COR-L47 (cell line): ENCODE measurements at places on chromosomes 12 and 14.
A peak's percentile ranks its signal among the peaks of the same experiment; 100 is the strongest.

GRCh38 chr12:106064721-106065021, 74.1 kb downstream of the NUAK1 start:
- no peak for DNase-seq

- no peak for DNase-seq
These were observed 49.6 kb upstream of the RASSF3 start for GRCh38 chr12:64560396-64561301.

DNA sequence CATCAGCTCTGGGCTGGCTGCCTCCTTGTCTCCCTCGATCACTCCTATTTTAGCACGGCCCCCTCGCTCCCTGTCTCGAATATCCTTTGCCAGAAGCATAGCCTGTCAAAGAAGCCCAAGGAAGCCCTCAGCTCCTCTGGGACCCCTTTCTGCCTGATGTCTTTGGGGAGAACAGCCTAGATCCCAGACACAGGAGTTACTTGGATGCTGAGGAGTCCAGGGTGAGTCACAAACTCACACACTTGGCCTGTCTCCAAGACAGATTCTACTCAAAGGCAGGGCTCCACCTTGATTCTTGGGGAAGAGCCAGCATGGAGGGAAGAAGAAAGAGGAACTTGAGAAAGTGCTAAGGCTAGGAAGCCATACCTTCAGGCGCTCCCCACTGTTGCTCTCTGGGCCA, 8.1 kb downstream of the AVIL start:
- DNase-seq = no peak

- DNase-seq = no peak
These were observed 1.1 kb upstream of the HDAC7 start for GRCh38 chr12:47820631-47821345.

- DNase-seq = no peak
These were observed 122.4 kb downstream of the ANO6 start for GRCh38 chr12:45338272-45338671.

GRCh38 chr12:10716277-10716676, 6.8 kb downstream of the YBX3 start:
- no peak for DNase-seq

- no peak for DNase-seq
These were observed 22.4 kb downstream of the LACRT start for GRCh38 chr12:54612225-54612750.

- DNase-seq = no peak
These were observed 44.5 kb downstream of the PSMA6 start for GRCh38 chr14:35336494-35337268.

DNA sequence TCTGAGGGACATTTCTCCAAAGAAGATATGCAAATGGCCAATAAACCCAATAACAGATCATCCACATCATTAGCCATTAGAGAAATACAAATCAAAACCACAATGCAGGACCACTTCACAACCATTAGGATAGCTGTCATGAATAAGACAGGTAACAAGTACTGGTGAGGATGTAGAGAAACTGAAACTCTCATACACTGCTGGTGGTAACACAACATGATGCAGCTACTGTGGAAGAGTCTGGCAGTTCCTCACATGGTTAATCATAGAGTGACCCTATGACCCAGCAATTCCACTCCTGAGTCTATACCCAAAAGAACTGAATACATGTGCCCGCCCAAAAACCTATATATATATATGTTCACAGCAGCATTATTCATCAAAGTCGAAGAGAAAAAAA, 39.0 kb downstream of the TTC9 start:
- DNase-seq = no peak

DNA sequence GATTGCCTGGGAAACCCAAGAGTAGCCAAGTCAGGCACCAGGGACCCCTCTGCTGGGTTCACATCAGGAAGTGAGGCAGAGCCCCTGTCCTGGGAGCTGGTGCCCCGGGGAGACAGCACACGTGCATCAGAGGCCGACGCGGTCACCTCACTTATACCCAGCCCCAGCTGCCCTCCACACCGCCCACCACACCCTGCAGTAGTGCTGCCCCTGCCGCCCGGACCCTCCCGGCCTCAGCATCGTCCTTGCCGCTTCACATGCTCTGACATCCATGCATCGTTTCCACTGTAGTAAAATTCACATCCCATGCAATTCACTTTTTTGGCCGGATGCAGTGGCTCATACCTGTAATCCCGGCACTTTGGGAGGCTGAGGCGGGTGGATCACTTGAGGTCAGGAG, 14.0 kb downstream of the MMP17 start:
- DNase-seq = no peak

- no peak for DNase-seq
These were observed 6.9 kb downstream of the SHMT2 start for GRCh38 chr12:57236201-57236924.

- no peak for DNase-seq
These were observed 95.9 kb downstream of the WNK1 start for GRCh38 chr12:848173-848865.

DNA sequence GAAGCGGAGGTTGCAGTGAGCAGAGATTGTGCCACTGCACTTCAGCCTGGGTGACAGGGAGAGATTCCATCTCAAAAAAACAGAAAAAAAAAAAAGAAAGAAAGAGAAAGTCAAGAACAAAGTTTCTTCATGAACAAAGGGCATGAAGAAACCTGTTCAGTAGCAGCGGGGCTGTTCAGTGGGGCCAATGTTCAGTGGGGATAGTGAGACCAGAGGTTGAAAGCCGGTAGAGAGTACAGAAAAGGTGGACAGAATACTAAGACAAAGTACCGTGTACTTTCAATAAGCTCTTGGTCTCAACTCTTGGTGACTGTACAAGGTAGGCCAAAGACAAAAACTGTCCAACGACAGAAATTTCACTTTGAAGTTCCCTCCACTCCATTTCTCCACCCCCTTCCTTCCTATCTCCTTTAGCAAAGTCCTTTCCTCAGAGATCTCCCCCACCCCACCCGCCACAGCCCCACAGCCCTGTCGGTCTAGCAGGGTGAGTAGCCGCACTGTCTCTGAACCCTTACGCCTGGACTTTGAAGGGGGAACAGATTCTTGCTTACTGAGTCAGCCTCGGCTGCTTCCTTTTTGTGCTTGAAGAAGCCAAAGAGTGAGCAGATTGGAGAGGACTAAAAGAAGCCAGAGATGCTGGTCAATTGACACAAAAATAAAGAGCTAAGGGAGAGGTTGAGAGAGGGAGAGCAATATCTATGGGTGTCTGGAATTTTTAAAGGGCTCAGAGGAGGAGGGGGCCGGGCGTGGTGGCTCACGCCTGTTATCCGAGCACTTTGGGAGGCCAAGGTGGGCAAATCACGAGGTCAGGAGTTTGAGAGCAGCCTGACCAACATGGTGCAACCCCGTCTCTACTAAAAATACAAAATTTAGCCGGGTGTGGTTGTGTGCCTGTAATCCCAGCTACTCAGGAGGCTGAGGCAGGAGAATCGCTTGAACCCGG, 44.2 kb upstream of the FOS start:
- DNase-seq = no peak

DNA sequence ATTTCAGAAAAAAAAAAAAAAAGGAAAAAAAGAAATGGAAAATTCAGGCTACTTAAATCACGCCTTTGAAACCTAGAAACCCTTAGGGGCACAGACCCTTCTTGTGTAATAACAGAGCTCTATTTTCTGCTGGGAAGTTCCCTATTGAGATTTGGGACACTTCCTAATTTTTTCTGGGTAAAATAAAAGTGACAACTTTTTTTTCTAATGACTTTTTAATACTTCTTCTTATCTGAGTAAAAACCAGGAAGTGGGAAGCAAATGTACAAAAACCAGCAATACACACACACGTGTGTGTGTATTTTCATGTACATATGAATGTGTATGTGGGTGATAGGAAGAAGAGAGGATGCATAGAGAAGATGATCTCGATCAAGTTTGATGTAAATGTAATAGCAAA, 35.8 kb downstream of the ETV6 start:
- no peak for DNase-seq

GRCh38 chr14:79972230-79972629, 239.1 kb downstream of the DIO2 start:
- no peak for DNase-seq

GRCh38 chr14:30621354-30621939, 672 bp upstream of the SCFD1 start:
- DNase-seq = peak; percentile 2

GRCh38 chr12:97112136-97112535, 205.1 kb downstream of the NEDD1 start:
- no peak for DNase-seq

DNA sequence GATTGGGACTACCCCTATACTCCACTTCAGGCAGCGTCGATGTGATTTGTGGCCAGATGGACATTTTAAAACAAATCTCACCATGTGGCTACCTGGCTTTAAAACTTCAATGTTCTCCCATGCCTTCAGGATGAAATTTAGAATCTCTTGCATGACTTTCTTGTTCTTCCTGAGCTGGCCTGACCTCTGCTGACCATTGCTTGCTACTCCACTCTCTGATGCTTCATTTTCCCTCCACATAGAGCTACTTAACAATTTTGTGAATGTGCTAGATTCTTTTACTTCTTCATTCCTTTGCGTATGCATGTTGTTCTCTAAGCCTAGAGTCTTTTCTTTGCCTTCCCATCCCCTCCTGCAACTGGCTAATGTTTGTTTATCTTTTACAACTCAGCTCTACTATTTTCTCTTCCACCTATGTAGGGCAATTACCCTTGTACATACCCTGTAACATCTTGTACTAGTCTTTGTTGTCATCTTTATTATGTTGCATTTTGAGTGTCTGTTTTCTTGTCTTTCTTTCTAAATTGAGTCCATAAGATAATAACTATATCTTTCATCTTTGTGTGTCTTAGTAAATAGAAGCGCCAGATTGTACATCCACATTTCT, 41.2 kb downstream of the YLPM1 start:
- DNase-seq = peak; percentile 2

DNA sequence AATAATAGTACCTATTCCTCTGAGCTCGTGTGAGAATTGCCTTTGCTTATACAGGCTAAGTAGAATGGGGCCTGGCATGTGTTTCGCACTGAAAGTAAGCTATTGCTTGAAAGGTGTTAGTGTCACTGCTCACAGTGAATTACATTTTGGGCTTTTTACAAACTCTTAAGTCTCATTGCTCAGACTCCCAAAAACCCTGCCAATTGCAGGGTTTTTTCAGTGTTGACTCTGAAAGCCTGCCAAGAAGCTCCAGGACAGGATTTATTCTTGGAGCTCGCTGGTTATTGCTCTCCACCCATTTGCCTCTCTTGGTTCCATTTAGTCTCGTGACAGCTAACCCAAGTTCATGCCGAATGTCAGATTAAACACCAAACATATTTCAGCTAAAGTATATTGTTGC, 39.8 kb downstream of the NOPCHAP1 start:
- peak; percentile 76 for DNase-seq

- DNase-seq = no peak
These were observed 86.6 kb upstream of the OTX2 start for GRCh38 chr14:56896922-56897321.

DNA sequence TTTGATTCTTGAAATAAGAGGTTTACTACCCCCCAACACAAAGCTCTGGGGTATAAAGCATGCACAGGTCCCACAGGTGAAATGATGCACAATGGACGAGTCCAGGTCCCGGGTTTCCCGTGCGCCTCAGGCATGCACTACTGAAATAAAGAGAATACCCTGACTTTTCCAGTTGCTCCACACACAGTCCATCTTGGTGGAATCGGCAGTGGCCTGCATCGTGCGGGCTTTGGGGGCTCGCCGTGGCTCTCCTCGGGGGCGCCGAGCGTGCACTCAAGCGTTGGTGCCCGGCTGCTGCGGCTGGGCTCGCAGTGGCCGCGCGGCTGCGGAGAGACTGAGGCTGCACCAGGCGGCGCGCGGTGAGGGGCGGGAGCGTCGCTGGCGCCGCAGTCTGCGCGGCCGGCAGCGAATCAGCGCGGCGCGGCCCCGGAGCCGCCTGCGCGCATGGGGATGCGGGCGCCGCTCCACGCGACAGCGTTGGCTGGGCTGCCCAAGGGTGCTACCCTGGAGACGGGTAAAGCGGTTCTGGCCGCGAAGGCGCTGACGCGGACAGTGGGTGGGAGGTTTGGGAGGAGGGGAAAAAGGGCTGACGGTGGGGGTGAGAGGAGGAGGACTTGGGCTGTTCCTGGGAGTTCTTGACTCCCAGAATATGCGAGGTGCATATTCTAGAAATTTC, 53.8 kb upstream of the CCDC175 start:
- DNase-seq = peak; percentile 86

DNA sequence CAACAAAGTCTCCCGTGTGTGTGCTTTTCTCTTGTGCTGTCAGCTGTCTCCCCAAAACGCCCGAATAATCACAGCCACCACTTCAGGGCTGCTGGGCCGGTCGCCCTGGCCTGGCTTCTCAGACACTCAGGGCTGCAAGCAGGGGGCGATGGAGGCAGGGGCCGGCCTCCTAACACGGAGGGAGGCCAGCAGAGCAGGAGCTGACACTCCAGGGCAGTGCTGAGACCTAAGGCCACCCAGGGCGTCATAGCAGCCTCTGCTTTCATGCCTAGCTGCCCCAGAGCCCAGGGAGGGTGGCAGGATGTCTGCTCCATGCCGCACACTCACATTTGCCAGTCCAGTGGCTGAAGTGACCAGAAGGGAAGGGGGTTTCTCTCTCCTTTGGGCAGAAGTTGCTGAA, 25.6 kb downstream of the STX2 start:
- DNase-seq = no peak

DNA sequence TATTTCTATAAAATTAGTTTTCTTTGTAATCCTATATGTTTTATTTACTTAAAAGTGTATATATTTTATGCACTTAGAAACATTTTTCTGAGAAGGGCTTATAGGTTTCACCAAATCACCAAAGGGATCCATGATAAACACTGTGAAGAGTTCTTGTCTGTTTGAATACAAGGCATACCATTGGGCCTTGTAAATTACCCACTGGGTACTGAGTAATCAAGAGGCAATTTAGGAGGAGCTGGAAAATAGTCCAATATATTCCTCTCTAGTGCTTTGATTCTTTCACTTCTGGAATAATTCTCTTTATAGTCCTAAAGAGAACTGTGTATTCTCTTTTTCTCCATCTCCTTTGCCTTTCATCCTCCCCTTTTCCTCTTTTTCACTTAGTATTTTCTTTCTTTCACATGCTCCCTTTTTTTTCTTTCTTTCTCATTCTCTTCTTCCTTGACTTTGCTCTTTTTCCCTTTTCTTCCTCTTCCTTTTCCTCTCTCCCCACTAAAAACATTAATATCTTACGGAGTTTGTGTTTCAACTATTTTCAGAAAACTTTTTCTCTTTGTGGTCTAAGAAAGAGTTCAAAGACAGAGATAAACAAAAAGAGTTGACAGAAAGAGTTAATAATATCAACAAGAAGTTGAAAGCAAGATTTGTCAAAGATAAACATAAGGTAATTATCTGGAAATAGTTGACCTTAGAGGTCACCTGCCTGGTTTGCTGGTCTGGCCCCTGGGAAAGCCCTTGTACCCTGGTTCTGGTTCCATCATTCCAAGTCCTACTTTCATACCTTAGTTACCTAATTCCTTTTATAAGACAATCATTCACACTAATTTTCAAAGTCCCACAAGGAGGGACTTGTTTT, 435.3 kb downstream of the RAD51B start:
- DNase-seq = no peak

GRCh38 chr14:87171141-87171540, 821.8 kb downstream of the GALC start:
- DNase-seq = no peak

- DNase-seq = no peak
These were observed 23.7 kb downstream of the GYS2 start for GRCh38 chr12:21580748-21581516.
